ENCODE measurements at places on chromosomes 7 and 10. TPM values are rescaled to one million over a fixed set of nuclear protein-coding genes. Genes with fewer than 3 reads are reported as not detected.

LZTS2 gene
- polyA plus RNA-seq, result 70.8 TPM

SORCS1 gene
- polyA plus RNA-seq, result 10.7 TPM

PHKG1 gene
- 3.0 TPM for polyA plus RNA-seq

SPDYE6 gene
- not detected for polyA plus RNA-seq

HMX2 gene
- polyA plus RNA-seq, result 0.62 TPM

CLDN3 gene
- polyA plus RNA-seq, result 23.9 TPM

GBX1 gene
- not detected for polyA plus RNA-seq

CYP2C19 gene
- polyA plus RNA-seq, result not detected

THNSL1 gene
- 14.1 TPM for polyA plus RNA-seq

SEC23IP gene
- polyA plus RNA-seq, result 64.8 TPM

- no peak for DNase-seq
Observed at GRCh38 chr10:121667948-121668313, 69.7 kb upstream of the FGFR2 start.

- DNase-seq, result peak; percentile 72
Observed at GRCh38 chr7:101681170-101682007, 52.3 kb upstream of the MYL10 start.

DNA sequence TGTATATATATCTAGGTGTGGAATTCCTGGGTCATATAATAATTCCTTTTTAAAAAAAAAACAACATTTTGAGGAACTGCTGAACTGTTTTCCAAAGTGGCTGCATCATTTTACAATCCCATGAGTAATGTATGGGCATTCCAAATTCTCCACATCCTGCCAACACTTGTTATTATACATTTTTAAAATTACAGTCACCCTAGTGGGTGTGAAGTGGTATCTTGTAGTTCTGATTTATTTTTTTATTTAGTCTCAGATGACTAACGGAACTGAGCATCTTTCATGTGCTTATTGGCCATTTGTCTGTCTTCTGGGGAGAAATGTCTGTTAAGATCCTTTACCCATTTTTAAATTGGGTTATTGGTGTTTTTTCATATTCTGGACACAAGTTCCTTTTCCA, 12.0 kb upstream of the KLHL7 start:
- no peak for DNase-seq

DNA sequence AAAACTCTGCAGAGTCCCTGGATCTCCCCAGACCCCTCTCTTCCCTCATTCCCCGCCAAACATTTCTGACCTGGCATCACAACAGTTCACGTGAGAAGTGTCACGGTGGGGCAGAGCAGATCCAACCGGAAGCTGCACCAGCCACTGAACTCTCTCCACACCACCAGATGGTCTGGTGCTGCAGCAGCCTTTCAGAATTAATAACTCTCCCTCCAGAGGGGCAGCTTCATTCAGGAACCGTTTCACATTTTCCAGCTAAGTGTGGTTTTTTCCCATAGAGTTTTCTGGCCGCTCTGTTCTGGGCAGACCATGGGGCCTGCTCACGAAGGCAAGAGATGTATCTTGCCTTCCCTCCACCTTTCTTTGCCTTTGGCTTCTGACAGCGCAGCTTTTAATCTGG, 486.7 kb upstream of the GALNT17 start:
- DNase-seq, result no peak

DNA sequence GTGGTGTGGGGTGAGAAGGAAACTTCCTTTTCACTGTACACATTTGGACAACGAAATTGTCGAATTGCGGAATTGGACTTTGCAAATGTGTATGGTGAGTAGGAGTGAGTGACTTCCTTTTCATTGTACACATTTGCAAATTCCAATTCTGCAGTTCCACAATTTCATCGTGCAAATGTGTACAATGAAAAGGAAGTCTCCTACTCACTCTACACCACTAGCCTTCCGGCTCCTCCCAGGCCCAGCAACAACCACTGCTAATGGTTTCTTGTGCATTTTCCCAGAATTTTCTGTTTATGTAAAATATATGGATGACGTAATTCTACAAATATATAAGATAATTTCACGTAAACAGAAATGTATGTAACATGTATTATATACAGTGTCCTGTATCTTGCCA, 118.5 kb downstream of the ARL4A start:
- no peak for DNase-seq

DNA sequence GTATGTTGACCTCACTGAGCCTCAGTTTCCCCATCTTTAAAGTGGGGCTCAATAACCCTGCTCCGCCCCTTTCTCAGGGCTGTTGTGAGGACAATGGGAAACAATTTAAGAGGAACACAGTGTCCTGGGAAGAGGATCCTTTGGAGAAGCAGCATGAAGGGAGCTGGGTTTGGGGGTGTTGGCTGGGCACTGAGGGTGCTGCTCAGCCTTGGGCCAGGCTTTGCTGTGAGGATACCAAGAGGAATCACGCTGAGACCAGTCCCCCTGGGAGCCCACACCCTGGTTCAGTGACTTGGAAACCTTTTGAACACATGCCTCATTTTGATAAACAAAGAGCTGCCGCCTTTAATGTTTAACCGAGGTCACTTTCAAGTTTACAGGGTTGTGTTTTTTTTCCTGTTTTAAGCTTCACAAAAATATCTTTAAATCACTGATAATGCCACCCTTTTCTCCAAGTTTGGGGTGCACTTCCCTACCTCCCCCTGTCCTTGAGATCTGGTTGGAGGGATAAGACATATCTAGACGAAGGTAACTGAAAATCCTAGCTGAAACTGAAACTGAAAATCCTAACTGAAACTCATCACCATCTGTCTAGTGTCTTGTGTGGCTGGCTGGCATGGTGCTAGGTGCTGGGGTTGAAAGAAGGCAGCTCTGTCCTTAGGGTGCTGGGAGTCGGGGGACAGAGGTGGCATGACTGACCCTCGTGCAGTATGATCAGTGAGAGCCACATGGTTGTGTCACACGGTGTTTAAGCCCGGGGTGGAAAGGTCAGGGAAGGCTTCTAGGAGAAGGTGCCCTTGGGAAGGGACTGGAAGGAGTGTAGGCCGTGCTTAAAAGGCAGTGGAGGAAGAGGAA, 27.7 kb downstream of the ZNF775 start:
- no peak for DNase-seq

DNA sequence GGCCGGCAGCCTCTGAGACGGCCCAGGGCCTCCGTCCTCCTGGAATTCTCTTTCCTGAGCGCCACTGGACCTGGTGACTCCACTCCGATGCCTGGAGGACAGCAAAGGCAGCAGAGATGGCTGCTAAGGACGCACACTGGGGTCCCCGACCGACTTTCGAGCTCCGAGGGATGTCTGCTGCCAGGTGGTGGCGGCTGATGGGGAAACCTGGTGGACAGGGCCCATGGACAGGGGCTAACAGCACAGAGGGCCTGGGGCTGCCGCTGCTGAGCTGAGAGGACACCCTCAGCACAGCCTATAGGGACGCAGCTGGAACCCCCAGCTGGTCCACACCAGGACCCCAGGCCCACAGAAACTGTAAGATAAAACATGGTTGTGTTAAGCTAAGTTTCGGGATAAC, 366.3 kb downstream of the DNAJB6 start:
- DNase-seq, result no peak

DNA sequence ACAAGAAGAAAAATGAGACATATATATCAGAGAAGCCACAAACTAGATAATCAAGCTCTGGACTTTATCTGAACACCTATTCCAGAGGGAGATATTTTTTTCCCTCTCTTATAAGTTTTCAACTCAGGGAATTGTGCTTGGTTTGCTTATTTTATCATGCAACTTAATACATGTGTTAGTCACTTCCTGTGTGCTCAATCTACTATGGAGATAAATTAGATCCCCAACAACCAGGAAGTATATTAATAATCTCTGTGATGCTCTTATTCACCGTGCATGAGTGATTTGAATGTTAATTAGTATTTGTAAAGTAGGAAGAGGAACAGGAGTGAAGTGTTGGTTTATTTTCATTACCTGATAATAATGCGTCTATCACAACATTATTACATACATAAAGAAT, 38.8 kb upstream of the ZNF365 start:
- DNase-seq, result no peak

DNA sequence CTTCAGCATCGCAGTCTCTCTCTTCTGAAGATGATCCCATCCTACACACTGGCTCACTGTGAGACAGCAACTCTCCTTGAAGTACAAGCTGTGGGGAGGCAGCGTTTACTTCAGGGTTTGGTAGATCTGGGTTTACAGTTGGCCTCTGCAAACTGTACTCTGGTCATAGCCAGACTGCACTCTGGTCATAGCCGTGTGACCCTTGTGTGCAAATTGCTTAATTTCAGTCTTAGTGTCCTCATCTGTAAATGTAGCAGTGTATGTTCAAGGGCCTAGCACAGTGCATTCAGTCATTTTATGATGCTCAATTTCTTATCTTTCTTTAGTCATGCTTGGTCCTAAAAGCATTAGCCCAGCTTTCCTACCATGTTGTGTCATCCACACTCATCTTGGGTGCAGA, 188.2 kb downstream of the LRMDA start:
- no peak for DNase-seq

GRCh38 chr7:5528815-5529442, 105.3 kb upstream of the TNRC18 start:
- DNase-seq, result no peak

GRCh38 chr7:77839919-77840318, 41.3 kb downstream of the PHTF2 start:
- DNase-seq, result no peak

- no peak for DNase-seq
Observed at GRCh38 chr7:92876836-92877235, 40.5 kb upstream of the CDK6 start.

DNA sequence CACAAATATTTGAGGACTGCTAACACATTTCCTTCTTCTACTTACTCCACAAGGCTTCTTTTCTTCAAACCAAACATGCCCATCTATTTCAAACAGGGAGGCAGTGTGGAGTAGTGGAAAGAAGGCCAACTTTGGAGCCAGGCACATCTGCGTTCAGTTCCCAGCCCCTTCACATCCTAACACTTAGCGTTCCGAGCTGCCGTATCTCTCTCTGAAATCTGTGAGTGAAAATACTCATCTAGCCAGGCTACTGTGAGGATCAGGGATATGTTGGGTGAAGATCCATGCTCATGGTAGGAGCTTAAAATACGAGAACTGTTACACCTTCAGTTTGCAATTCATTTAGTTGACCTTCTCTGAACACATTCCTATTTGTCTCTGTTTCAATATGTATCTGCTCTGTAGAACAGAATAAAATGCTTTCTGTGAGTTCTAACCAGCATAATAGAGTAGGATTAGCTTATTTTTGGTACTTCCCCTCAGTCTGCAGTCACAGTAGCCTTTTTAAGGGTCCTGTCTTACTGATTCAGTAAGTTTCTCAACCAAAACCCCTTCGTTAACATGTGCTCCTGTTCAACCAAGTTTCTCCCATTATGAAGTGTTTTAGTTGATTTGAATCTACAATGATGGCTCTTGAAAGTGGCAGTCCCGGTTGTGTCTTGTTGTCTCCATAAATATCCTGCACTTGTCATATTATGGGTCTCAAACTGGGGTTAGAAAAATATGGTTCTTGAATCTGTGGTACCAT, 3.3 kb upstream of the MEST start:
- DNase-seq, result no peak

DNA sequence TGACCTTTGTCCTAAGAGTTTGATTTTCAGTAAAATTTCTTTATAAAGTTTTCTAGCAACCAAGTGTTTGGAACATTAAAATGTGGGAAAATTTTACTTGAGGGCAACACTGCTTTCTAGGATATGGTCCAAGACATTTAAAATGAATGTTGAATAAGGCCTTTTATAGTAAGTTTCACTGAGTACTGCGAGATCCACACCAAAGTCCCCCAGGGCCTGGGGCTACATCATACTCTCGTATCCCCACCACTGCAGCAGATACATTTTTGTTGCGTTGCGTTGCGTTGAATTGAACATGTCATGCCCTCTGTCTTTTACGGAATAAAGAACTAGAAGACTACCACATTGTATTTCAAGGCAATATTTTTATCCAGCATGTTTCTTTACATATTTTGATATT, 44.5 kb downstream of the PRTFDC1 start:
- no peak for DNase-seq

- peak; percentile 44 for DNase-seq
Observed at GRCh38 chr7:131745390-131746248, 189.2 kb upstream of the PODXL start.

- no peak for DNase-seq
Observed at GRCh38 chr7:47610506-47611044, 28.7 kb upstream of the TNS3 start.

DNA sequence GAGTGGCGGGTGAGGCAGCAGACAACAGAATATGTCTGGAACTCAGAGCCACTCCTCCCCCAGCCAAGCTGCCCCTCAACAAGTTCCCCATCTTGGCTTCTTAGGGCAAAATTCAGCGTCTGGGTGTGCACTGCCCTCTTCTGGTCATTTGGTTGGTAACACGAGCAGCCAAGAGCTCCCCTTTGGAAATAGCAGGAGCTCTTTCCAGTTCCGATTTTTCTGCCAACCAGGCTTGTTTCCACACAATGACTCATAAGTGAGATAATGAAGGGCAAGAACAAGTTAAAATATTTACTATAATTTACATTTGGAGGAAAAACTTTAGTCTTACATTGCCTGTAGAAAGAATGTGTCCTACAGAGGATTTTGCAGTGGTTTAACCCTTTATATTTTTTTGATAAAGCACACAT, 70.5 kb downstream of the ADCYAP1R1 start:
- peak; percentile 61 for DNase-seq

DNA sequence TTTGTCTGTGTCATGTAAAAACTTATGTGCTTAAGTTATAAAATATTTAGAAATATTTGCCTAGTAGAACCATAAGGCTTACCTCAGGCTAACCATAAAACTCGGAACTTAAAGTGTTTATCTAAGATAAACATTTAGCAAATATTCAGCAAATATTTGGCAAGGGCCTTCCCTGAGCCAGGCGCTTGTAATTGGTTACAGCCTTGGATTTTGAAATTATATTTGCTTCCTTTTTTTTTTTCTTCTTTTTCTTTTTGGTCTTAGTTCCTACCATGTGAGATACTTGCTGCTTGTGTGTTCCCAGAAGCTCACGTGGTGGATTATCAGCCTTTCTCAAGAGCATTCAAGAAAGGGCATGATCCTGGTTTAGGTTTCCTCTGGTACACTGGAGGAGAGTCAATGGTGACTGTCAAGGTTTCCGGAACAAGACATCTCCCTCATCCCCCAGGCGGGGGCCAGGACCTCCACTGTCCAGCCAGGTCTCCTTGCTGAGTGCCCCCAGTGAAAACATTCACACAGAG, 5.2 kb upstream of the BRI3 start:
- DNase-seq, result no peak

GRCh38 chr10:93993414-93993781, 333 bp upstream of the PLCE1 start:
- no peak for DNase-seq

GRCh38 chr10:3231951-3232730, 59.6 kb upstream of the PITRM1 start:
- DNase-seq, result no peak

GRCh38 chr10:71712572-71713134, 6.9 kb downstream of the C10orf105 start:
- no peak for DNase-seq

DNA sequence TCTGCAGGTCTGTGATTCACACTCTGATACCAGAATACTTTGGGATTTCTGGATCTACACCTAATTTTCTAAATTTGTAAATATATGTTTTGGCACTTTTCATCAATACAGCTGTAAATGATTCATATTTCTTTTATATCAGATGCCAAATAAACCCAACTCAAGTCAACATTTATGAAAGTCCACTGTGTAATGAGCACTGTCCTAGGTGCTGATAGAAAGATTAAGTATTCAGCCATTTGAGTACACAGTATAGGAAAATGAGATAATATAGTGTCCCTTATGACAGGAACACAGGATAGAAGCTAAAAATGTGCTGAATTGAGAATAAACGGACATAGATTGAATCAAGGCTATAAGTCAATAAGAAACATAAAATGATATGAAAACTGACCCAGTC, 6.4 kb downstream of the ANXA7 start:
- DNase-seq, result no peak
